ENCODE measurements at places on chromosomes 5 and 9. TPM values are rescaled to one million over a fixed set of nuclear protein-coding genes. Genes with fewer than 3 reads are reported as not detected.

KIAA0825 gene
- total RNA-seq = 2.4 TPM

ANGPTL2 gene
- 55.8 TPM for total RNA-seq

PTRH1 gene
- total RNA-seq = 16.7 TPM

MAT2B gene
- 84.7 TPM for total RNA-seq
